Stimulated activated CD4-positive, alpha-beta T cell treated with anti-CD3 and anti-CD28 coated beads, Interleukin-15, amount 100 ng/mL, for 1 hour (primary cell): ENCODE measurements at places on chromosomes 4 and X.

GRCh38 chr4:153643406-153644383 lies 40.4 kb upstream of the TLR2 start:
- DNase-seq: no peak

- no peak for DNase-seq
These were observed 202.4 kb downstream of the IDS start for GRCh38 chrX:149302705-149303104.

GRCh38 chr4:17597517-17597916 lies 16.9 kb upstream of the MED28 start:
- no peak for DNase-seq

- no peak for DNase-seq
These were observed 89.4 kb upstream of the IL13RA1 start for GRCh38 chrX:118637997-118638396.

- no peak for DNase-seq
These were observed 140.4 kb downstream of the SLC10A7 start for GRCh38 chr4:146381263-146381872.

DNA sequence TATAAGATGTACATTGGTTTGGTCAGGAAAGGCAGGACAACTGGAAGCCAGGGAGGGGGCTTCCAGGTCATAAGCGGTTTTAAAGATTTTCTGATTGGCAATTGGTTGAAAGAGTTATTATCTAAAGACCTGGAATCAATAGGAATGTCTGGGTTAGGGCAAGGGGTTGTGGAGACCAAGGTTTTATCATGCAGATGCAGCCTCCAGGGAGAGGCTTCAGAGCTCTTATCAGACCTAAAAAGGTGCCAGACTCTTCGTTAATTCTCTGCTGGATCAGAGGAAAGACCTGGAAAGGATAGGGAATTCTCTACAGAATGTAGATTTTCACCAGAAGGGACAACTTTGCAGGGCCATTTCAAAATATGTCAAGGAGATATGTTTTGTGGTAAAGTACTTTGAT lies 62.8 kb downstream of the BEX3 start:
- DNase-seq: no peak

DNA sequence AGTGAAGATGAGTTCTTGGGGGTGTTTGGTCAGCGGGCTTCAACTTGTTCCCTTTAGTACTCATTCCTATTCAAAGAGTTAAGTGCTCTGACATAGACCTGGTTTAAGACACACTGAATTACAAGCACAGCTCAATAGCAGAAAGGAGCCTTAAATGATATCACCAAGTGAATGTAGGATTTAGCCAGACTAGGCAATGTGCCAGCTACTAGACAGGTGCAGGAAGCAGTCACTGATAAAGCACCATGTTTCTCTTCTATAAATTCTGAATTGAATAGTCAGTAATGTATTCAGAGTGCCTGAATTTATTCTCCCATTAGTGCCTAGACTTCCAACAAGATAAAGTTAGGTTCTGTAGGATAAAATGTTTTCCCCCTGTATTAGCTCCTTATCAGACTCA lies 63.6 kb downstream of the ASB9 start:
- no peak for DNase-seq

DNA sequence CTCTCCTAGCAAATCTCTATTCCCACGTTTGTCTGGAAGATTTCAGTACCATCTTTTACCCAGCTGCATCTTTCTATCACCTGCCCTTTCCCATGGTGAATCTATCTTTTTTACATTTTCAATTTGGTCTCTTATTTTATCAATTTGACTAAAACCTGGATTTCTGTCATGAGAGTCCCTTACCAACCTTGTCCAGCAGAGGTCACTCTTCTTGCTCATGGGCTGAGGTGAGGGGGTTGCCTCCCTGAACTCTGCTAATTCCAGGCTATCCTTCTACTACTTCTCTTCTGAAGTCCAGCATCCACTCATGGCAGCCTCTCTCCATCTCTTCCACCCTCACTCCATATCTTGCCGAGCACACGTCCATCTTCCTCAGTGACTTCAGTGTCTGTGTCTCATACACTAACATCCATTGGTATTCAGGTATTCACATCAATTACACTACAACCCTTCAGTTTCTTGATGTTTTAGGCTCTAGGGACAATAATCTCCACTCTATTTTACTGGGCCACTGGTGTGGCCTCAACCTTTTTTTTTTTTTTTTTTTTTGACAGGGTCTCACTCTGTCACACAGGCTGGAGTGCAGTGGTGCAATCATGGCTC lies 17.8 kb upstream of the ZNF827 start:
- no peak for DNase-seq

GRCh38 chr4:20615486-20616260 lies 84.6 kb upstream of the PACRGL start:
- DNase-seq: no peak

DNA sequence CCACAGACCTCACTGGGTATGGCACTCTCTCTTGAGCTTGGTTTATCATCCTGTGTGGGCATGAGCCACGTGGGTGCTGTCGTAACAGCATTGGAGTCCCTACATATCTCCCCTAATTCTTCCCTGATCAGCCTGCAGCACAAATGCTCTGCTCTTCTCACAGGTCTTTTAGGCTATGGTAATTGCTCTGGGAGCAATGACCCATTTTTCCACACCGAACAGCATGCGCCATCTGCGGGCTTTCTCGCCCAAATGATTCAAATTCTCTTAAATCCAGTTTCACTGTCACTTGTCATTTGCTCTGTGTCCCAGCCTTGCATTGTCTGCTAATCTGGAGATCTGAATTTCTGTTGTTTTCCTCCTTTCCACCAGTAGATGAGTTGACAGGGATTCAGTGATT lies 48.9 kb upstream of the GATB start:
- no peak for DNase-seq

DNA sequence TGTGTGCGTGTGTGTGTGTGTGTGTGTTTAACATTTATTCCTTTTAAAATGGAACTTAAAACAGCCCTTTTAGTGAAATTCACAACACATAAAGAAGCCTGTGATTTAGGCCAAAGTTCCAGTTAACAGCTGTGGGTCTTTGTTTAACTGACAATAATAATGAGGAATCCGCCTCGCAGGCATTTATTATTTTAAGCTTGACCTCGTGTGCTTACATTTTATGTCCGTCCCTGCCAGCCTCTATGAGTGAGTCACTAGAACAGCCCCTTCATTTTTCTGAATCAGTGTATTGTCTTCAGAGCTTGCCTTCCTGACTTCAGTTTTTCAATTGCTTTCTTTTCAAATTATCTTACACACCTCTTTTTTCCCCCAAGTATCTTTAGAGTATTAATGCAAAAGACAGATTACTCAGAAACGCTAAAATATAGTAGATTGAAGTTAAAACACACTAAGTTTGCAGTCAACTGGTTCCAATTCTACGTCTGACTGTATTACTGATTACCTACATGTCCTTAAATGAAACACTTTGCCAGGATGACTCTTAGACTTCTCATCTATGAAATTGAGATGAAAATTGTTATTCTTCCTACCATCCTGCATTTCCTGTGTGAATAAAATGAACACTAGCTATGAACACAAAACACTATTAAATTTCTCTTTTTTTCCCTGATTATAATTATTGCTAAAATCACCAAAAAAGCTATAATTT lies 319.6 kb upstream of the HS3ST1 start:
- no peak for DNase-seq

GRCh38 chrX:96689991-96690390 lies 5.3 kb downstream of the DIAPH2 start:
- no peak for DNase-seq

GRCh38 chrX:85996555-85996954 lies 50.8 kb downstream of the CHM start:
- DNase-seq: no peak

- no peak for DNase-seq
These were observed 7.0 kb downstream of the JAKMIP1 start for GRCh38 chr4:6193399-6193798.

- no peak for DNase-seq
These were observed 356.7 kb downstream of the STIM2 start for GRCh38 chr4:27217261-27217769.
